Activated CD4-positive, alpha-beta T cell treated with anti-CD3 and anti-CD28 coated beads, Interleukin-2, amount 10 ng/mL, durations not matched to agents 7 days and 5 days (primary cell): ENCODE measurements at places on chromosomes 16 and 17.

DNA sequence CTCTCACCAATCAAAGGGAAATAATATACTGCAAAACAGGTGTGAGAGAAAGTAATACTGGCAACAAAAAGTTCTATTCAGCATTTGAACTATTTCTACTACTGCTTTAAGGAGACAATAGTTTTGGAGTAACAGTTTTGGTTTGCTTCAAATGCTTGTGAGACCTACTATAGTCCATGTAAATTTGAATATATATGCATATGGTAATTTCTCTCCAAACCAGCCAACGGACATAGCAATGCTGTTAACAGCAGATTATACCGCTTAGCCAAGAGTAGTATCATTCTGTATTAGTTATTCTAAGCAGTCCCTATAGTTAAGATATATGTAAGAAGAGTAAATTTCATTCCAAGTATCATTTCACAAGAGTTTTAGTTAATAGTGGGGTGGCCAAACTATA, 18.5 kb downstream of the PHLPP2 start:
- DNase-seq = no peak

DNA sequence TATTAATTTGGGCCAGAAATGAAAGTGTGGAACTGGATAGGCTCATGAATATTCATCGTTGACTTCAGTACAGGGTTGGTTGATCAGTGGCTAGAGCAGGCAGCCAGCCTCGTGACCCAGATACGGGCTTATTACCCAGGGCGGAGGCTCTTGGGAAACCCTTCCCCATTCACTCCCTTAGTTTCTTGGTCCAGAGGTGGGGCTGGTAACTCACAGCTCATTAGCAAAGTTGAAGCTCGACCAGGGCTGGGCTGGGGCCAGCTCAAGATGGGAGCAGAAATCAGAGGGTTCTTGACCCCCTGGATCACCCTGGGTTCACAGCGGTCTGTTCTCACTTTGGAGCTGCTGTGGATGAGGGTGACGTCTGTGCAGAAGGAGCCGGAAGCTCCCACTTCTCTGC, 44.6 kb upstream of the GSE1 start:
- DNase-seq = no peak

DNA sequence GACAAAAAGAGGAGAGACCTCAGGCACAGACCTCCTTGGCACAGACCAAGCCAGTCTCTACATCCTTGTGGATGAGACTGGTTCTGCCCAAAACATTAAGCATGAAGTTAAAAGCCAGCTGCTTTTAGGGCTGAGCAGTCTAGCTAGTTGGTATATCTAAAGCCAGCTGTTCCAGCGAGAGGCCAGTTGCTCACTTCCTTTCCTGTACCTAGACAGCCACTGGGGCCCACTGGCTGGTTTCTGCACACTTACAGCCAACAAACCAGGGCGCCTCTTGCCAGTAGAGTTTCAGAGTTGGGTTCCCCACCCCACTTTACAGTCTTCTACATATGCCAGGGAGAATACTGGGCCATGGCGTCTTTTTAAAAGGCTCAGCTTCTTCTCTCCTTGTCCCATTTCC, 242.4 kb downstream of the ZFHX3 start:
- no peak for DNase-seq

DNA sequence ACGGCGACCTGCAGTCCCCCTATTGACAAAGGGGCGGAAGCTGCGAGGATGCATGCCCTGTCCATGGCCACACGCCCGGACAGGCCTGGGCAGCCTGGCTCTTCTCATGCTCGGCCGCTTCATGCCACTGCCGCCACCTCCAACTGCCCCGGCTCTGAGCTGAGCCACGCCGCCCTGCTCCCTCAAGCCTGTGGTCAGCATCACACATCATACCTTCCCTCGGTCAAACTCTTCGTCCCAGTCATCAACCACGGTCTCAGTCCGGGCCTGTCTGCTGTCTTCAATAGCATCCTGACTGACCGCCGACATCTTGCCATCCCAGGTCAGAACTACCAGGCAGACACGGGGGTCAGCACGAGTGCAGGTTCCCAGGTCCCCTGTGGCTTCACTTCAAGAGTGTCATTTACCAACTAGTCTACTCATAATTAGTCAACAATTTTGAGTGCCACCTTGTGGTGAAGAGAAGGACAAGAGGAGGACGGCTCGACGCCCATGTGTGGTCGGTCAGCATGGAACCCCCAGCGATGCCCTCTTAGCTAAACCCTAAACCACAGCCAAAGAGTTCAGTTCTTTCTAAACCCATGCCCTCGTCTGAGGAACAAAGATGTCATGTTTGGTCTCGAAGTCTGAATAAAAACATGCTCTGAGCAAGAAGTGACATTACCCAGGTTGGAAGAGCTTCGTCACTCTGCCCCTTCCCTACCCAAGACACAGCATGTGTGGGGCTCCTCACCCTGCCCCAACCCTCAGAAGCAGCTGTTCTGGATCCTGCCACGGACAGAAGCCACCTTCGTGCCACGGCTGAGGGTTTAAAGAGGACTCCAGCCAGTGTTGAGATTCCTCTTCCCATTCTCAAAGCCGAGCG, 16.9 kb upstream of the CYTH1 start:
- no peak for DNase-seq
